LoVo (cell line): ENCODE measurements at places on chromosomes 3 and 15.

DNA sequence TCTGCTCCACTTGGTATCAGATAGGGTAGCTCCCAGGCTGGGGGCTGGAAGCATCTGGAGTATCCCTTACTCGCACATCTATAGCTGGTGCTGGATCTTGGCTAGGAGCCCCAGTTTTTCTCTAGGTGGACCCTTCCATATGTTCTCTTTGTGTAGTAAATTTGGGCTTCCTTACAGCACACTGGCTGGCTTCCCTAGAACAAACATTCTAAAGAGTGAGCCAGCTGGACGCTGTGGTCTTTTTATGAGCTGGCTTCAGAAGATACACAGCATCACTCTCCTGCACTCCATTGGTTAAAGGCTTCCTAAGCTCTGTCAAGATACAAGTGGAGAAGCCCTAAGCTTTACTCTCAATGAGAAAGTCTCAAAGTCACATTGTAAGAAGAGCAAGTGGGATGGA is 322.1 kb downstream of the WDR72 start:
- no peak for DNase-seq

- DNase-seq = no peak
Observed at GRCh38 chr15:52518487-52519371, 10.0 kb downstream of the MYO5A start.

DNA sequence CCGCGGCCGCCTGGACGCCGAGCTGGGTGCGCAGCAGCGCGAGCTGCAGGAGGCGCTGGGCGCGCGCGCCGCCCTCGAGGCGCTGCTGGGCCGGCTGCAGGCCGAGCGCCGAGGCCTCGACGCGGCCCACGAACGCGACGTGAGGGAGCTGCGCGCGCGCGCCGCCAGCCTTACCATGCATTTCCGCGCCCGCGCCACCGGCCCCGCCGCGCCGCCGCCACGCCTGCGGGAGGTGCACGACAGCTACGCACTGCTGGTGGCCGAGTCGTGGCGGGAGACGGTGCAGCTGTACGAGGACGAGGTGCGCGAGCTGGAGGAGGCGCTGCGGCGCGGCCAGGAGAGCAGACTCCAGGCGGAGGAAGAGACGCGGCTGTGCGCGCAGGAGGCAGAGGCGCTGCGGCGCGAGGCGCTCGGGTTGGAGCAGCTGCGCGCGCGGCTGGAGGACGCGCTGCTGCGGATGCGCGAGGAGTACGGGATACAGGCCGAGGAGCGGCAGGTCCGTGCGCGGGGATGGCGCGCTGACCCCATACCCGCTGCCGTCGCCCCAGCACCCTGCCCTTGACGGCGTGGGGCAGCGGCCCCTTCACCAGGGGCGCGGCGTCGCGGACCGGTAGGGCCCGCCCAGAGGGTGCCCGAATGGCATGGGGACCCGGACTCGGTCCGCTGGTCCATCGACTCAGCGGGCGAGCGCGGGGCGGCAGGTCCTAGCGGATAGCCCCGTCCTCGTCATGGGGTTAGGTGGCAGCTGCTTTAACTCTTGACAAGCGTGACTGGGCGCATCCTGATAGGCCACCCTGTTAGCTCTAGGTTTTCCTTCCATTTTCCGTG is 848 bp downstream of the SYNM start:
- DNase-seq = no peak

DNA sequence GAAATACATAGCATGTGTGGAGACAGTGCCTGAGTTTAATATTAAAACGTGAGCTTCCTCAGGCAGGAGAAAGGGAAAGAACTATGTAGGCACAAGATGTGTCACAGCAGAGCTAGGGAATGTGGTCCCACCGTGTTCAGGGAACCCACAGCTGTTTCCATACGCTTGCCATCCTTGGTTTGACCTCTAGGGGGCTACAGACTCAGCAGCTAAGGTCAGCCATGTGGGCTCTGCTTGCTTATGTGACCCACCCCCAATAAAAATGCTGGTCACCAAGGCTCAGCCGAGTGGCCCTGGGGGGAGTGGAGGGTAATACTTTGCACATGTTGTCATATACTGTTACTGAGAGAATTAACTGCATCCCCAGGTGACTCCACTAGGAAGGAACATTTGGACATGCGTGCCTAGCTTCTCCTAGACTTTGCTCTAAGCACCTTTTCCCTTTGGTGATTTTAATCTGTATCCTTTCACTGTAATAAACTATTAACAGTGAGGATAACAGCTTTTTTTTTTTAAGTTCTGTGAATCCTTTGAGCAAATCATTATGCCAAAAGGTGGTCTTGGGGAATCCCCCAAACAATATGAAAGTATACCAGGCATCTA is 3.3 kb downstream of the TUBGCP5 start:
- DNase-seq = peak; percentile 49

DNA sequence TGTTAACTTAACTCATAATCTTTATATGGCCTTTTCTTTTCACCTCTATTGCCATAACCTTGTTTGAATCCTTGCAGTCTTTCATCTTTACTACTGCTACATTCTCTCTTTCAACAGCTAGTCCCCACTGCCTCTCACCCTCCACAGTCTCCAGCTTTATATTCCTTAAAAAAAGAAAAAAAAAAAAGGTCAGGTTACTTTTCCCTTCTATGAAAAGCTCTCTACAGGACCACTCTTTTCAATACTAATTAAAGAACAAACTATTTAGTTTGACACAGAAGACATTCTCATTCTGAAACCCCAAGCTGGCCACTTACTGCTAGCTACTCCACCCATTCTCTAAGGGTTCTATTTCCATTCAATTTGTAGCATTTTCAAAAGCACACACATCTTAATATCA is 25.6 kb downstream of the CADM2 start:
- no peak for DNase-seq

GRCh38 chr3:153069598-153070510 is 92.2 kb upstream of the RAP2B start:
- DNase-seq = no peak

GRCh38 chr3:150877303-150877702 is 27.9 kb downstream of the MINDY4B start:
- DNase-seq = no peak

DNA sequence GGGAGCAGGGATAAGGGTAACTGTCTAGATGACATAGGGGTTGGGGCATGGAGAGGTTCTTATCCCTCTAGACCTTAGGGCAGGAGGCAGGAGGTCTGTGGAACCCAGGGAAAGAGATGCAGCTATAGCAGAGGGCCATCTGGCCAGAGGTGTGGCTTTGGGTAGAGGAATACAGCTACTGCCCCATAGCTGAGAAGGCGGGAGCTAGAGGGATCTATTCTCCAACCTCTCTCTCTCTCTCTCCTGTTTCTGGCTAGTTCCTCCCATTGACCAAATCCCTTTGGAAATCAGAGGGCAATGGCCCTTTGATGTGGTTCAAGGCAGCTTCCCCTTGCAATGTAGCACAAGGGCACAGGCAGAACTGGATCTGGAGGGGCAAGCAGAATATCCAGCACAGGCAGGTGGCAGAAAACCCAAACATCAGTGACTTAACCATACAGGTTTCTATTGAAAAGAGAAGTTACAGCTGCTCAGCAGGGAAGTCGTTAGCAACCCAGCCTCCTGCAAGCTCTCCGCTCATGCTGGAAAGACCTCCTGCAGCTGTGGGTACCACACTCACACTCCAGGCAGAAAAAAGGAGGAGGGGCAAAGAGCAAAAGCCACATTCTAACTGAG is 22.3 kb upstream of the LMOD3 start:
- DNase-seq = no peak

GRCh38 chr15:90047956-90048575 is 46.9 kb downstream of the ZNF710 start:
- no peak for DNase-seq

DNA sequence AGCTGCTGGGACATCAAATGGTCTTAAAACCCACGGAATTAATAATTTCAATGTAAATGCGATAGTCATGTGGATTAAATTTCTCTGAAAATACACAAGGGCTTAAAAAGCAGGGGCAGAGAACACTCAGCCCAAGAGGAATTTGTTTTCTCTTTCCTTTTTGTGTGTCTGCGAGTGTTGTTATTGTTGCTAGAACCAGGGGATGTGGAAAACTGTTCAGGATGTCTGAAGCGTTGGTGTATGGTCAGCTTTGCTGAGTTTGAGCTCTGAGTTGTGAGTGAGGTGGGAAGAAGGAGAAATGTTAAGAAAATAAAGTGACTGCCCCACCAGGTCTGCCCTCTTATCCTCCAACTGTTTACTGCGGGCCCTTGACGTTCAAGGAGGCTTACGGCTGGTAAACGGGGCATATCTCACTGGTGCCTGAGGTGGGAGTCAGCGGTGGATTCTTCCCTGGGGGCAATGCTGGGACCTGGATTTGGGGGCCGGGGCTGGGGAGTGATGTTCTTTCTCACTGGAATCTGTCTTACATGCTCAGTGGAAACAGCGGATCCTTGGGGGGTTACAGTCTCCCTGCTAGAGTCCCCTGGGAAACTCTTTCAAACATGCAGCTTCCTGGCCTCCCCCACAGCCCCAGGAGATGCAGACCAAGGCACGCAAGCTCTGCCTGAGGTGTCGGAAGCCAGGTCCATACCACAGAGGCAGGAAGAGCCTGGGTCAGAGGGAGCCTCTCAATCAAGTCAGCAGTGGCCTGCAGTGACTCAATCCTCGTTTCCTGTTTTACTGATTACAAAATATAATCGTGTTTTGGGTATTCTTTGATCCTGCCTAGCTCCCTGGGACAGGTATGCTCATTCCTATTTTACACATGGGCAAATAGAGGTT is 41.8 kb downstream of the ITGA11 start:
- DNase-seq = no peak

DNA sequence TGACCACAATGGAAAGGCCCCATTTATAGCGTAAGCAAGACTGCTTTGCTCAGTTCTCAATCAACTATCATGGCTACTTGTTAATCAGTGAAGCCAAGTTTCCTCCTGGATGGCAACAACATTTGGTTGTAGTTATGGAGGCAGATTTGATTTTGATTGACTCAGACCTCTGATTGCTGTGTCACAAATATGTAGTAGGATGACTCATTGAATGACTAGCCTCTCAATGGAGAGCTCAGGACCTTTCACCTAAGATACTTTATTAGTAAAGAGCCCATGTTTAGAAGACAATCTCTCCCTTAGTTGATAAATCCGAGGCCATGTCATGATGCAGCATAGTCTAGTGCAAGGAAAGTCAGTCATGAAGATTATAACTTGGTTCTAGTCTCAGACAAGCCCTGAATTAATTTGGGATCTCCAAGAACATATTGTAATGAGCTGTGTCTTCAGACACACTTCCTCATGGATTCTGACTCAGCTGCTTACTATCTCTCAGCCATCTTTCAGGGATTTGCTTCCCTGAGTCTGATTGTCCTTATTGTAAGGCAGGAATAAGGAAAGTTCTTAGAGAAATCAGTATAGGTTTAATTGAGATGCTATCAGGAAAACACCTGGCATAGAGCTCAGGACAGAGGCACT is 397.4 kb upstream of the TMCO5A start:
- no peak for DNase-seq

- DNase-seq = no peak
Observed at GRCh38 chr3:101303836-101304235, 16.5 kb downstream of the IMPG2 start.

- no peak for DNase-seq
Observed at GRCh38 chr3:95750097-95750496, 1064.3 kb upstream of the EPHA6 start.

- no peak for DNase-seq
Observed at GRCh38 chr3:3627114-3627513, 172.1 kb upstream of the LRRN1 start.

- no peak for DNase-seq
Observed at GRCh38 chr15:35182841-35183479, 97.9 kb upstream of the NANOGP8 start.
